ENCODE measurements at places on chromosomes 2 and 18. TPM values are rescaled to one million over a fixed set of nuclear protein-coding genes. Genes with fewer than 3 reads are reported as not detected.

Gene EHD3
- 7.4 TPM for total RNA-seq

Gene TGFA
- 4.6 TPM for total RNA-seq

Gene SLC16A14
- total RNA-seq = 0.87 TPM

Gene KIDINS220
- 20.7 TPM for total RNA-seq

Gene BBS5
- 5.2 TPM for total RNA-seq
